ENCODE measurements at places on chromosomes 1 and 21.

- no peak for DNase-seq
Measured at GRCh38 chr1:4678066-4678717, 23.8 kb downstream of the AJAP1 start.

GRCh38 chr1:27934818-27935549, at the start of gene SMPDL3B:
SMPDL3B (plus strand) TSS chr1:27935000; CDS start chr1:27935184, 184 bp downstream.
- no peak for DNase-seq

- DNase-seq, result no peak
Measured at GRCh38 chr1:226611301-226611700, 62.7 kb downstream of the STUM start.

DNA sequence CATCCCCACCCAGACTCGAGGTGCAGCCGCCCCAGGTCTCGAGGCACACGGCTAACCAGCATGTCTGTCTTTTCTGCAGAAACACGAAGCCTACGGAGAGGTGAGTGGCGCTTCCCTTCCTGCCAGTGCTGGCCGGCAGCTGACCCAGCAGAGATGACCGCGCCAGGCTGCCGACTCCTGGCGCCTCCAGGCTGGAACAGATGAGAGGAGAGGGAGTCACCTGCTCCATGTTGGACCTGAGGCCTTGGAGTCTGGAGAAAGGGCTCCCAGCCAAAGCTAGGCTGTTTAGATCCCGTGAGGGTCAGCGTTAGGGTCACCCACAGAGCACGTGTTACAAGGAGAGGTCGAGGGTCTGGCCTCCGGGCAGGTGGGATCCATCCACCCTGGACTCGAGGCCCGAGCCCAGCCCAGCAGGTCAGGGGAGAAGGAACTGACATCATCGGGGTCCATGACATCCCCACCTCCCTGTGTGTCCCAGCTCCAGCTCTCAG, 14.9 kb downstream of the COL6A2 start:
- peak; percentile 0 for DNase-seq

GRCh38 chr1:183161391-183161790, 24.7 kb upstream of the LAMC2 start:
- DNase-seq, result no peak

Data from stimulated activated CD4-positive, alpha-beta T cell treated with anti-CD3 and anti-CD28 coated beads, Interleukin-1b, Interleukin-23, amount 100 ng/mL, for 48 hours (primary cell).